A172 (cell line): ENCODE measurements at places on chromosomes 16 and 17. TPM values are rescaled to one million over a fixed set of nuclear protein-coding genes. Genes with fewer than 3 reads are reported as not detected.

The NPIPB6 gene
- 1.2 TPM in 1 of 2 replicates, not detected in the other for total RNA-seq

The SP2 gene
- 1.2 and 2.5 TPM in 2 replicates for total RNA-seq

The IL21R gene
- 1.3 and 6.6 TPM in 2 replicates for total RNA-seq

The SLC16A6 gene
- total RNA-seq, result 0.48 and 5.3 TPM in 2 replicates

The CDH11 gene
- total RNA-seq, result 23.8 and 26.9 TPM in 2 replicates
